ENCODE measurements at places on chromosomes 4 and X.
A peak's percentile ranks its signal among the peaks of the same experiment; 100 is the strongest.

- no peak for DNase-seq
Observed at GRCh38 chr4:113758372-113758771, 3.2 kb downstream of the CAMK2D start.

- DNase-seq, result no peak
Observed at GRCh38 chrX:41870719-41871151, 52.6 kb downstream of the CASK start.

- DNase-seq, result no peak
Observed at GRCh38 chrX:129522184-129523078, 859 bp downstream of the SMARCA1 start.

DNA sequence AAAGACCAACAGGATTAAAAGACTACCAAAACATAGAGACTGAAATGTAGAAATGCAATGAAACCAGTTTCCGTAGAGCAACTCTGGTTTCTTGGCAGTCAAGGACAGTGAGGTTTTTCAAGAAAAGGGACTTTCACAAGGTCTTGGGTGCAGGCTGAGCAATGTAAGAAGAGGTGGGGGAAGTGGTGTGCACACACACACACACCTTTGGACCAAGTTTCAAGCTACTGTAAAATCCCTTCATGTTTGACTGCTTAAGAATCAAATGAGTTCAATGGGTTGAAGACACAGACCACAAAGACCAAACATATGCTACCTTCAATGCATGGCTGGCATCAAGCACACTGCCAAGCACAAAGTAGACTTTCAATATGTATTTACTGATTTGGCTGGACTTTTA, 17.8 kb upstream of the MCF2 start:
- no peak for DNase-seq

GRCh38 chrX:46398126-46398525, 147.1 kb downstream of the ZNF674 start:
- DNase-seq, result no peak

DNA sequence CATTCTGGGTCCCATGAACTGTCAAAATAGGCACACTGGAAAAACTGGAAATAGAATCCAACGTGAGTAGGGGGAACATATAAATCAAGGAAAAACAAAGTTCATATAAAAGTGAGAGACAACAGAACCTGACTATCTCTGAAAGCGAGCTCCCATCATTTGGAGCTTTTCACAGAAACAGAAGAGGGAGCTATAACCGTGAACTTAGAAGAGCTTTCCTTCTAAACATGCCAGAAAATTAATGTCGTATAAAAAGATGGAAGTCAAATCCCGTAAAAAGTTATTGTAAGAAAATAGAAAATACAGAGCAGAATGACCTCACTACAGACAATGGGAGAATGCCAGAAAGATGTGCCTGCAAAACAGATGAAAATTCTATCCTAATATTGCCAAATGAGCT, 23.9 kb upstream of the HSD17B10 start:
- no peak for DNase-seq

DNA sequence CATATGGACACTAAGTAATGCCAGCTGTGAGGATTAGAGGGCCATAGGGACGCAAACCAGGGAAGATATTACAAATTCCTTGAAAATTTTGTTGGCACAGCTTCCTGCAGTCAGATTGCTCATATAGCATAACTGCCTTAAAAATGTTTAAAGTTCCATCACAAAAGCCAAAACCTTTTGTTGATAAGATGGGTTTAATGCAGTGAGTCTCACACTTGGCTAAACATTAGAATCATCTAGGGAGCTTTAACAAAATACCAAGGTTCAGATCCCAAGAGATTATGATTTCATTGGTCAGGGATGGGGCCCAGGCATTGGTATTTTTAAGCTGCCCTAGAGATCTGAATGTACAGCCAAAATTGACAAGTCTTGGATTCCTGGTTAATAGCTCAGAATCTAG, 376.5 kb upstream of the MAD2L1 start:
- no peak for DNase-seq

GRCh38 chr4:41257906-41258305, 1.2 kb downstream of the UCHL1 start:
- DNase-seq, result no peak

GRCh38 chr4:15131551-15131950, 129.3 kb downstream of the CPEB2 start:
- DNase-seq, result no peak

GRCh38 chr4:66687459-66687858, 857.8 kb downstream of the CENPC start:
- DNase-seq, result no peak

DNA sequence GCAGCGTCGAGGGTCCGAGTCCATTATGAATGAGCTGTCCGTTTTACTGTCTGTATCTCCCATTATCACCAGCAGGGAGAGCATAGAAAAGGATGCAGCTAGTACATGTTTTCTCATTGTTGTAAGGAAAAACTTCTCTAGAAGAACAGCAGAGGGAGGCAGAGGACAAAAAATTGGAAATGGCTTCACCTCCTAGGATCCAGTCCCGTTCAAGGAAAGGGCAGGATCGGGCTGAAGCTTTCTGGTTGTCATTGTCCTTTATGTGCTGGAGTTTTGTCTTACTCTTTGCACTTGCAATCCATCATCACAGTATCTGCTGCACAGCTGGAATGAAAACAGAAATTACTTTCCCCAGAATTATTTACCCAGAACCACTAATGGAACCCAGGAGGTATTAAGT, 14.7 kb downstream of the NDP start:
- DNase-seq, result peak; percentile 76

DNA sequence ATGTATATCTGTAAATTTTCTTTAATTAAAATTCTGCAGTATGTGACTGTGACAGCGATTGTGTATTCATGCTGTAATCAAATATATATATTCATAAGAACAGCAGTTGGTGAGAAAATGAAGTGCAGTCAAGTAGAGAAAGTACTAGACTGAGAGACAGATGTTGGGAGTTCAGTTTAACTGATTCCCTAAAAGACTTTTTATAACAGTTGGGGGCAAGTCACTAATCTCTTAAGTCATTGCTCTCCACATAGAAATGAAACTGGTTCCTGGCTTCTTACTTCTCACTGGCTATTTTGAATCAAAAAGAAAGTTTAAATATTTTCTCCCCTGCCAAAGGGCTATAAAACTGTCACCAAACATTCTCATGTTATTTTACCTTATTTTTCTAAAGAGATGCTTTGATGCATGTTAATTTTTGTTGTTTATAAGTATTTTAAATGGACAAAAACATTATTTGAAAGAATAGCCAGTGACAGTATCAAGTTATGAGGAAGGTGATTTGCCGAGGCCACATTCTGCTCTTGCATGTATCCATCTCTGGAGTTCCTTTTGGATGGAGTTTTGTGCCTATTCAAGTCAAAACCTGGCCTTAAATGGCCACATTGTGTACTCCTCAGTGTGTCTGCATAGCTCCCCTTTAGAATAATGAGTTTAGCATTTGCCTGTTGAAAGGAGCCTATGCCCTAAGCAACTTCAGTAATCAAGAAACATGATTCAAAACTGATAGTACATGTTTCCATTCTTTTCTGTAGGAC, 30.8 kb downstream of the EXOC1 start:
- DNase-seq, result no peak

GRCh38 chr4:55561889-55562288, 15.2 kb upstream of the CLOCK start:
- DNase-seq, result no peak

- DNase-seq, result no peak
Observed at GRCh38 chr4:189088780-189089179, 851.9 kb upstream of the FRG1 start.

DNA sequence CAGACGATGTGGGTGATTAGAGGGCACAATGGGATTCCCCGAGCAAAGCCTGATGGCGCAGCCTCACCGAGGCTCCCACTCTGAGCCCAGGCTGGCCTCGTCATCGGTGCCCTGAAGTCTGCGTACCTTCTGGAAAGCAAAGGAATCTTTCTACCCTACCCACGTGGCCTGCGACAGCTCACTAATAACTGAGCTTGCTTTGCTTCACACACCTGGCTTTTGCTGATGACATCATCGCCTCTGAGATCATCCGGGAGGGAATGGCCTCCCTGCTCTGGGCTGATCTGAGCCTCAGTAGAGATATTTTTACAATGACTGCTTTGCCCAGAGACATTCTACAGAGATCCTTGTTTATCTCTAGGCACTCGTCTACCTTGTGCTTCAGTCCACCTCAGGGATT, 45.4 kb upstream of the PDLIM3 start:
- no peak for DNase-seq

GRCh38 chr4:186105647-186106321, 1.3 kb downstream of the FAM149A start:
- no peak for DNase-seq

- DNase-seq, result peak; percentile 8
Observed at GRCh38 chr4:41257257-41257901, 651 bp downstream of the UCHL1 start.

GRCh38 chrX:68868316-68868715, 39.5 kb downstream of the EFNB1 start:
- DNase-seq, result no peak

GRCh38 chr4:98688411-98689290, 30.2 kb upstream of the TSPAN5 start:
- peak; percentile 98 for DNase-seq

- DNase-seq, result peak; percentile 29
Observed at GRCh38 chr4:81747242-81747930, 275.7 kb upstream of the RASGEF1B start.

- DNase-seq, result no peak
Observed at GRCh38 chr4:189547559-189547958, 393.1 kb upstream of the FRG1 start.

- peak; percentile 89 for DNase-seq
Observed at GRCh38 chr4:168480931-168481611, 779 bp upstream of the DDX60L start.

DNA sequence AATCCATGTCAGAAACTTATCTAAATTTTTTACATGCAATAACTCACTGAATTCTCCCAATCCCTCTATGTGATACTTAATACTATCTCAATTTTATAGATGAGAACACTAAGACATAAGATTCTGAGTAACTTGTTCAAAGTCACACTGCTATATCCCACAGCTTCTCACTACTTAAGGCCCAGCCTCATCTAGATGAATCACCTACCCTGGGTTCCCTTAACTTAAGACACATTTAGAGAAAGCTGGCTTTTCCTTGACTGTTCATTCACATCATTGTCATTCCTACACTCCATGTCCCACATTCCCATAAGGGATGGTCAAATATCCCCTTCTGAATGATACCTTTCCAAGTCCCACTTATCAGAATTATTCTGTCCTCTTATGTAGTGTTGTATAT, 21.0 kb downstream of the TNIP3 start:
- DNase-seq, result no peak

DNA sequence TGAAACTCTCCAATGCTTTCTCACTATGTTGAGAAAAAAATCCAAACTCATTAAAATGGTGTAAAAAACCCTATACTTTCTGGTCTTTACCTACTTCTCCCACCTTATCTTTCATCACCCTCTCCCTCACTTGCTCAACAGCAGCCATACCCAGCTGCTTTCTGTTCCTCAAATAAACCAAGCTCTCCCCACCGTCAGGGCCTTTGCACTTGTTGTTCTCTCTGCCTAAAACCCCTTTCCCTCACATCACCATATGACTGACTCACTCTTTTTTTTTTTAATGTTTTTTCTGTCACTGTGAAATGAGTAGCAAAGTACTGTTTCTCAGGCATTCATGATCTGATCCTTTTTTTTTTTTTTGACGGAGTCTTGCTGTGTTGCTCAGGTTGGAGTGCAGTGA, 122.3 kb upstream of the TMEM164 start:
- DNase-seq, result no peak

GRCh38 chr4:189117426-189117825, 823.2 kb upstream of the FRG1 start:
- no peak for DNase-seq

- DNase-seq, result no peak
Observed at GRCh38 chrX:70411475-70411874, 11.6 kb upstream of the GDPD2 start.

- no peak for DNase-seq
Observed at GRCh38 chr4:77065382-77065781, 10.4 kb downstream of the CCNI start.

GRCh38 chrX:80246271-80246670, 174.0 kb upstream of the TENT5D start:
- no peak for DNase-seq

Data from kidney capillary endothelial cell (primary cell).